RWPE2 (cell line): ENCODE measurements at places on chromosomes 1 and 21.
A peak's percentile ranks its signal among the peaks of the same experiment; 100 is the strongest.

- peak; percentile 51 for DNase-seq
Observed at GRCh38 chr21:46226920-46227599, 1.5 kb downstream of the LSS start.

GRCh38 chr1:18325136-18325535 lies 155.6 kb upstream of the KLHDC7A start:
- DNase-seq: no peak

DNA sequence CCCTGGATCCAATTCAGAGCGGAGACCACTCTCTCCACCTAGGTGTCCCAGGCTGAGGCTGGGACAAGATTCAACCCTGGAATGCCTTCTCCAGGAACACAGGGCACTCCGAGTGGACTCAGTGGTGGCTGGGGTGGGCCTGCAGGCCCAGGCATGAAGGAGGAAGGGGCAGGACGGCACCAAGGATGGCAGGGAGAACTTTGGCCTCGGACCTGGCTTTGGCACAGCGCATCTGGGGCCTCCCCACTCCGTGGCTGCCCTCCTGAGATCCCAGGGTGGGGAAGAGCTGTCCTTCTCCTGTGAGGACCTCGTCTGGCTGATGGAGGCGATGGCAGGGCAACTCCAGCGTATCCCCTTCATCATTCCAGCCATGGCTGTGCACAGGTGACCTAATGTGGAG lies 35.6 kb downstream of the DHCR24 start:
- no peak for DNase-seq

- no peak for DNase-seq
Observed at GRCh38 chr1:207280706-207281105, 40.8 kb upstream of the CD55 start.

- no peak for DNase-seq
Observed at GRCh38 chr1:46333300-46334029, 7.1 kb upstream of the NSUN4 start.

DNA sequence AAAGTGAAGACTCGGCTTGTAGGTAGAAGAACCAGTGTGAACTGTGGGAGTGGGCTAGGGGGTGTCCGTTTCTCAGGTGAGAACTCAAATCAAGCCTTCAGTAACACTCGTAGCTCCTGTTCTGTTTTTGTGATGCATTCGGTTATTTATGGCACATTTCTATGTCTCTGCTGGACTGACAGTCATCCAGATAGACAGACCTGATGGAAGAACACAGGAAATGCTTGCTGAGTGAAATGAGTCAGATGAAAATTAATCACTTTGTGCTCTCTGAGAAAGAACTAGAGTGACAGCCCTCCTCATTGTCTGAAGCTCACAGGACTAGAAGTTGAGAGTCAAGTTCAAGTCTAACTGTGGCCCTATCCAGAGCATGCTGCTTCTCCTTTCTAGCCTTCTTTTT lies 360.1 kb upstream of the PLXNA2 start:
- no peak for DNase-seq

DNA sequence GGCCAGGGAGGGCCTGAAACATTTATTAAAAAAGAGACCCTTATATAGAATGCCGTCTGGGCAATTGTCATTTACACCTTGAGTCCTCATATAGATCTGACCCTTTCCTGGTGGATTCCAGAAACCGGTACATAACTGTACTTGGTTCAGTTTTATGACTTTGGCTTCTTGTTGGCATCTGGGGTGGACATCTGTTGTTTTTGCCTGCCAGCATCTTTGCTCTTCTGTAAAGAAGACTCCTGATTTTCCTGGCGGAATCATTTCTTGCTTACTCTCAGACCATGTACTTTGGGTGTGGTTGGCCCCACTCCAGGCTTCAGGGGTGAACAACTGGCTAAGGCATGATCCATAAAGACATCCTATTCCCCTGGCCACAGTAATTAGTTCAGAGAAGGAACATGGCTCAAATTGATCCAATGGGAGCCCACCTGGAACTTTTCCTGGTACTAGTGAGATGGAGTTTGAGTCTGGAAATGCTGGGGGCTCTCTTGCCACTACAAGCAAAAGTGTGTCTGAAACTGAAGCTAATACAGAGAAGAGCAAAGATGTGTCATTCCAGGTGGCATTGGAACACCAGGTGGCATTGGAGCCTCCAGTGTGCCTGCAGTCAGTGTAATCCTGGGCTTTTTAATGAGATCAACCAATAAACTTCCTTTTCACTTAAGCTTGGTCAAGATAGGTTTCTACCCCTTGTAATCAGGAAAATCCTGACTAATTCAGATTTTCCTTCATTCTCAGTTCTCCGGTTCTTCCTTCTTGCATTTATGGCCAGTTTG lies 332.5 kb upstream of the CAMK1G start:
- no peak for DNase-seq
